ENCODE measurements at places on chromosomes 1 and 21.

- DNase-seq, result no peak
Observed at GRCh38 chr21:25577424-25578055, 29.7 kb downstream of the MRPL39 start.

- no peak for DNase-seq
Observed at GRCh38 chr1:201715351-201715750, 113.6 kb upstream of the IPO9 start.

DNA sequence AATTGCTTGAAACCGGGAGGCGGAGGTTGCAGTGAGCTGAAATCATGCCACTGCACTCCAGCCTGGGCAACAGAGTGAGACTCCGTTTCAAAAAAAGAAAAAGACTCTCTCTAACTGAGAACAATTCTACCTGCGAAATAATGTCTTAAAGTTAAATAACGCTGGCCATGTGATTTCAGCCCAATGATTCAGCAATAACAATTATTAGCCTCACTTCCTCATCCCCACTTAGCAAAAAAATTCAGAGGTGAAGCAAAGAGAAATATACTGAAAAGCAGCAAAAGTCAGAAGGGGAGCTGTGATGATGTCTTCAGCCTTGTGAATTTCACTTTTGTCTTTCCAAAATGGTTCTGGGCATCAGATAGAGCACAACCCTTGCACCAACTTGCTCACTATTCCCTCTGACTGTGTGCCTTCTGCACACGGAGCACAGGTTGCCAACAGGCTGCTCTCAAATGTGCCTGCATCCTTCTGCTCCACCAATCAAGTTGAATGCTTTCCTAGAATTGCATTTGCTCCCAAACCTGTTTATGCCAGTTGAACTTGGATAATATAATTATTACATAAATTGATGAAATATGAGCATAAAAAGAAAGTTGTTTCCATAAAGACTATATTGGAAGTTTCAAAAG, 79.8 kb upstream of the IPO9 start:
- DNase-seq, result no peak

DNA sequence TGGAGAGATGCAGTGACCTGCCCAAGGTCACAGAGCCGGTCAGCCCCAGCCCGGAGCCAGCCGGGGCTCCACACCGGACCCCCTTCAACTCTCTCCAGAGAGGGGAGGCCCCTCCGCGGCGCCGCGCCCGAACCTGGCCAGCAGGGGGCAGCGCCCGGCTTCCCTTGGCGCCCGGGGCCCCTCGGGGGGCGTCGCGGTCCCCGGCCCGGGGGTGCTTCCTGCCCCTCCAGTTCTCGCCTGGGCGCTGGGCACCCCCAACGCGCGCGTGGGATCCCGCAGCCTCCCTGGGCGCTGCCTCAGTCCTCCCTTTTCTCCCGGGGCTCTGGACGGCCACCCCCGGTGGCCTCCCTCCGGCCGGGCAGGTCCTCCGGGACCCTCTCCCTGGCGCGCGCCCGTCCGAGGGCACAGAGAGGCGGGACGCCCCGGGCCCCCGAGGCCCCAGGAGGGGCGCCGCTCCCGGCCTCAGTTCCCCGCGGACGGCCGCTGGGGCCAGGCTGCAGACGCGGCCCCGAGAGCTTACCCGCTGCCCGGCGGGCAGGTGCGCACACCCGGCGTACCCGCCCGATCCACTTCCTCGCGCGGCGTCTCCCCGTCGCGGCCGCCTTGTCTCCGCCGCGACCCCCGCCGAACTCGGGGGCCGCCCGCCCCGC, 406 bp downstream of the HTR1D start:
- DNase-seq, result no peak

GRCh38 chr21:31914472-31914871, 41.7 kb downstream of the HUNK start:
- no peak for DNase-seq

DNA sequence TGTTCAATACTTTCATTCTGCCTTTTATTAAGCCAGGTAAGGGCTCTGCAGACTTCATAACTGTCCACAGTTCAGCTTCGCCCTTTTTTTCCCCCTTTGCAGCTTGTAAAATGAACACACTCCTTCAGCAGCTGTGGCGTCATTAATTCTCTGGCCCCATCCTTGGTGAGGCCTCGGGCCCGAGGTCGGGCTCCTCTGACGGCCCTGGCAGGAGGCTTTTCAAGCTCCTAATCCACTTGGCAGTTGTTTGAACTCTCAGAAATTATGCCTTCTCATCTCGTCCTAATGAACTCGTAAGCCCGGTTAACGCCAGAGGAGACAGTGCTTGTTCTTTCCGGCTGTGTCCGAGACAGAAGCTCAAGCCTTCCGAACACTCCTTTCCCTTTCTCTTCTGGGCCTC, 18.1 kb upstream of the EPHA8 start:
- DNase-seq, result no peak
